Karpas-422 (cell line): ENCODE measurements at places on chromosomes 11 and 22. TPM values are rescaled to one million over a fixed set of nuclear protein-coding genes. Genes with fewer than 3 reads are reported as not detected.

C11orf97 gene
- total RNA-seq, result not detected in 2 replicates

PATE1 gene
- not detected in 2 replicates for total RNA-seq

TP53AIP1 gene
- not detected in 2 replicates for total RNA-seq

SORL1 gene
- total RNA-seq, result 197 and 232 TPM in 2 replicates

OR52A1 gene
- total RNA-seq, result not detected in 2 replicates

- peak; percentile 46 for DNase-seq
Measured at GRCh38 chr22:19488884-19489843, 9.4 kb downstream of the CDC45 start.

GRCh38 chr11:119470317-119471291 is 47.6 kb upstream of the THY1 start:
- DNase-seq, result no peak

DNA sequence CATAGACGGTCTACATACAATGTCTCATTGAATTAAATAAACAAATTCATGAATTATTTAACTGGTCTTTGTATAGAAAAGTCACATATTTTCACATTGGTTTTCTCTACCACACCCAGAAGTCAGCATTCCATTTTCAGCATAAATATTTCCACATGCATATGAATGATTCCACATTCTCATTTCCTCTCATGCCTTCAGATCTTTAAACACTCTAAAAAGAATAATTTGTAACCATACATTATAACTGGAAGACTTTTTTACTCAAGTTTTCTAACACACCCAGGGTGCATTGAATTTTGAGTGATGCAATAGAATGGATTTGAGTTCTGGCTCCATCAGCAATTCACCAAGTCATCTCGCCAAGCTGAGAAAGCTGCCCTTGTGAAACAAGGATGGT is 501.8 kb upstream of the TENM4 start:
- no peak for DNase-seq

- DNase-seq, result no peak
Measured at GRCh38 chr22:25357132-25357455, 137.7 kb downstream of the CRYBB2 start.

DNA sequence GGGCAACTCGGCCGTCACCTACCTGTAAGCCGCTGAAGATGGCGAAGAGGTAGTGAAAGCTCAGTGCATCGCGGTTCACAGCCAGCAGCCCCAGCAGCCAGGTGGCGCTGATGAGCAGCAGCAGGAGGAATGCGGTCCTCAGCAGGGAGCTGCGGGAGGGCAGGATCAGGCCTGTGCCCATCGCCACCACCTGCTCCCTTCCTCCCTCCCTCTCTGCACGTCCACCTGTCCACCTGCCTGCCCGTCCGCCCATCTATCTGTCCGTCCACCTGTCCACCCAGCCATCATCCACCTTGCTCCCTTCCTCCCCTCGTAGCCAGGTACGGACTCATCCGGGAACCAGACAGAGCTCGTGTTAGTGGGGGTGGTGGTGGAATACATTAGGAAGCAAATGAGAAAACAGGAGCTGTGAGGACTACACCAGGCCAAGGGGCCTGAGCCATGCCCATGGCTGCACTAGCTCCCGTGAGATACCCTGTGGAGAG is 32.2 kb downstream of the TRMU start:
- peak; percentile 92 for DNase-seq

DNA sequence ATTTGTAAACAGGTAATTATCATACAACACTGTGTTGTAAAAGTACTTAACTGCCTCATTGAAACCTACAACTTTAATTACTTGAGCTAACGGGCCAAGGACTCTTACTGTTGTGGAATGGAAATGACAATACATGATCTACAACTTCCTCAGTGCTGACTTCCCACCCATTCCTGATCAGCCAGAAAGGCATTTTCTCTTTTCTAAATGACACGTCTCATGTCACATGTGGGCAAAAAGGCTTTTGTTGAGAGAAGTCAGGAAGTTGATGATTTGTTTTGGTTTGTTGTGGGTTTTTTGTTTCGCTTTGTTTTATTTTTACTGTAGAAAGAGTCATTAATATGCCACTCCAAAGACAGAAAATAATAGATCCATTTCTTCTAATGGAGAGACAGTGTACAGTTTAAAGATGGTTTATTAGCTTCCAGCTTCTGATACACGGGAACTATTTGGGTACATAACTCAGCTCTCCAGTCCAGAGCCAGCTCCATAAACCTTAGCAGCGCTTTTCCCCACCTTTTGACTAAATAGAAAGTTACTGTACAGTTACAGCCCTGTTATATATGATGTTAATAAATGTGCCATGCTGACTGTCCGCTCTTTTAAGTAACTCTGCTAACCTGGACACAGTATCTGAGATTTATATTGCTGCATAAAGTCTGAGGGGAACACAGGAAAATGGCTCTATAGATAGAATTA is 509.4 kb upstream of the API5 start:
- DNase-seq, result no peak

- no peak for DNase-seq
Measured at GRCh38 chr11:27309046-27309445, 54.0 kb downstream of the CCDC34 start.

DNA sequence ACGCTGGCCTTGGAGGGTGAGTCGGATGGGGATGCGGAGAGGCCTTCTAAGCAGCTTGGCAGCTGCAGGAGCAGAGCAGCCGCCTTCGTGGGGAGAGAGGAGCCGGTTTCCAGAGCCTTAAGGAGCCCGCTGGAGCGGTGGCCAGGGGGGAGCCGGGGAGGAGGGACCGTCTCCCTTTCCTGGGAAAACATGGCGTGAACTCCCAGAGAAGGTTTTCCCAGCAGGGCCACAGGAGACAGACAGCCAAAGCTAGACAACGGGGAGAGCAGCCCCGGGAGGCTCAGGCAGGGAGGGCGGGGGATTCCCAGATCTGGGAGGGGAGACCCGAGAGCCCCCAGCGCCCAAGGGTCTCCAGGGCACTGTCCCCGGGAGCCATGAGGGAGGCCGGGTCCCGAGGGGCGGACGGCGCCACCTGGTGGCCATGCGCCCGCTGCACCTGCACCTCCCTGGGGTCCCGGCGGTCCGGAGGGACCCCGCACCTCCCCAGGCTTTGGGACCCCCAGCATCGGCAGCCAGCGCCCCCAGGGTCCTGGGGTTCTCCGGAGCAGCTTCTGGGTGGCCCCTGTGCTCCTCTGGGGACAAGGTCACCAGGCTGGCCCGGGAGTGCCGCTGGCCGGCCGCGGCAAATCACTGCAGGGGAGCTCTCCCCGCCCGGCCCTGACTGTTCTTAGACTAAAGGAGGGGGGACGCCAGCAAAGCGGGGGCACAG is 2.4 kb upstream of the SYT8 start:
- DNase-seq, result peak; percentile 75
